Choroid plexus epithelial cell (primary cell): ENCODE measurements at places on chromosomes 3 and 15.

GRCh38 chr3:51390246-51391074 lies 625 bp upstream of the RBM15B start:
- no peak for DNase-seq

GRCh38 chr3:53846134-53846850 lies at the start of the genes CHDH and IL17RB:
Gene CHDH, minus strand, starts transcription at chr3:53846419. Its CDS starts 22,411 bp downstream, at chr3:53824008.
Gene IL17RB, plus strand, starts transcription at chr3:53846568. Its CDS starts 21 bp downstream, at chr3:53846589.
- DNase-seq: no peak

DNA sequence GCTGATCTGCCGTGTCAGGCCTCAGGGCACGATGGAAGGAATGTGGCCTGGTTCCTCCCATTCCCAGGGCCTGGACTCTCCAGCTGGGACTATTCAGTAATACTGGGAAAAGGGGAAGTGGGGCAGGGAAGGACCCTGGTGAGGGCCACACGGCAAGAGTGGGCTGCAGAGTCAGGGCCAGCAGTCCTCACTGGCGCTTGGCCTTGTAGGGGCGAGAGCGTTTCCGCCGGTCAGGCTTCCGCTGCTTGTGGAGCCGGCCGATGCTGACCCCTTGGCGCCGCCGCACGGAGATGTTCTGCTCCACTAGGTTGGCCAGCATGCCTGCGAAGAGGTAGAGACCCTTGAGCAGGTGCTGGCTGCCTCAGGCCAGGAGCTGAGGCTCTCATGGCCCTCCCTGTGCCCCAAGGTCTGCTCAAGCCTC lies 42.8 kb downstream of the SEMA3G start:
- DNase-seq: no peak

- DNase-seq: no peak
Observed at GRCh38 chr3:137079571-137079970, 121.8 kb downstream of the IL20RB start.

- DNase-seq: peak; percentile 73
Observed at GRCh38 chr3:118817748-118818165, 216.9 kb downstream of the IGSF11 start.

- DNase-seq: no peak
Observed at GRCh38 chr15:40934457-40934856, 5.3 kb downstream of the DLL4 start.

DNA sequence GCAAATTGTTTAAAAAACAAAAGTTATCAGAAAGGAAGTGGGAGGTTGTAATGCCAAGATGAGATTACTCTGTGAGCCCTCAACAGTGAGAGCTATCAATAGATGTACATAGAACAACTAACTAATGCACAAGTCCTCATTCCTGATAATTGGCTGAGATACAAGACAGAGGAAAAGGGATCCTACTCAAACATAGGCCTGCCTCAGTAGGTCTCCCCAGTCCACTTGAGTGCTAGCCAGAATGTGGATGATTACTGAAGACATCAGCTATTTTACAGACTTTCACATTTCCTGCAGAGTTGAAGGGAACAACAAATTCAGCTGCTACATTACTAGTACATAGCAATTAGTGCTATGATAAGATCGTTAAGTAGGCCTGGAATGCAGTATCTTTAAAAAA lies 981.9 kb downstream of the TUSC7 start:
- no peak for DNase-seq

- DNase-seq: peak; percentile 54
Observed at GRCh38 chr3:159189994-159190669, 388.3 kb downstream of the MFSD1 start.

DNA sequence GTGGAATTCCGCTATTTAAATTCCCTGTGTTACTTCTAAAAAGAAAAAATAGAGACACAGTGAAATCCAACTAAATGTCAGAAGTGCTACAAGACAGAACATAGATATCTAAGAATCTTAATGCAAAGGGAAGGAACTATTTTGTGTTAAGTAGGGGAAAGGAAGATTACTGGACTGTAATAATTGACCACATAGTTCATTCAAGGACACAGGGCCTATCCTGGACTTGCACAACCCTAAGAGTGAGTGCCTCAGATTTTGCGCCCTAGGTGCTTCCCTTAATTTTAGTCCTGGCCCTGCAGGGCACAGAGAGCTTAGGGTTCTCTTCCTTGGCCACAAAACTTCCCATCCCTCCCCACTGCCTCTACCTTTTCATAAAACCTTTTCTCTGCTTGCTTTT lies 3.5 kb upstream of the IL20RB start:
- DNase-seq: peak; percentile 38

DNA sequence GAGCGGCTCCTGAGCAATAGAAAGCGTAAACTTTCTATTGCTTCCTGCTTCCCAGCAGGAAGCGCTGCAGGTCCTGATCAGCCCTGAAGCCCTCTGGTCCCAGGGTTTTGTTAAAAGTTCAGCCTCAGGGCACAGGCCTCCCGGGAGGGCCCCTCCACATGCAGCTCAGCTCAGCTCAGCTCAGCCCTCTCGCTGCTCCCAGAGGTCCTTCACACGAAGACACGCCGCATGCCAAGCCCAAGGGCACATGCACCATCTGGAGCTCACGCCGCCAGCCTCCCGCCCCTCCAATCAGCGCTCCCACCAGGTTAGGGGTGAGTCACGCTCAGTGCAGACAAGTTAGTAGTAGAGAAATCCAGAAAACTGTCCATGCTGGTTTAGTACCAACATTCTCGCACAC lies 12.7 kb downstream of the TKT start:
- peak; percentile 88 for DNase-seq

DNA sequence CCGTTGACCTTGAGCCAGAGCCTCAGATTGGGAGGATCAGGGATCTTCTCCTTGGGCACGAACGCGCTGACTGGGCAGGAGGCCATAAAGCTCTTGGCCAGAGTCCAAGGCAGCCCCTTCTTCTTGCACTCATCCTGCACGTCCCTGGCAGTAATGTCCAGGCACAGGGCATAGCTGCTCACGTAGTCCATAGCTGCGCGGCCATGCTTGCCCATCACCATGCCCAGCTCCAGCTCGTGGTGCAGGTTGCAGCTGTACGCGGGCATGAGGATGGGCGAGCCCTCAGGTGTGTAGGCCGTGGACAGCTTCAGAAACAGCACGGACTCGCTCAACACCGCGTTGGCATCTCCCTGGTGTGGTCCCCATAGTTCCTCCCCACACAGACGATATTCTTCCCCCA lies 17.9 kb upstream of the RPLP1 start:
- DNase-seq: no peak

- no peak for DNase-seq
Observed at GRCh38 chr15:85704720-85705429, 89.8 kb downstream of the KLHL25 start.

GRCh38 chr3:41207355-41207754 lies 8.1 kb downstream of the CTNNB1 start:
- DNase-seq: no peak

DNA sequence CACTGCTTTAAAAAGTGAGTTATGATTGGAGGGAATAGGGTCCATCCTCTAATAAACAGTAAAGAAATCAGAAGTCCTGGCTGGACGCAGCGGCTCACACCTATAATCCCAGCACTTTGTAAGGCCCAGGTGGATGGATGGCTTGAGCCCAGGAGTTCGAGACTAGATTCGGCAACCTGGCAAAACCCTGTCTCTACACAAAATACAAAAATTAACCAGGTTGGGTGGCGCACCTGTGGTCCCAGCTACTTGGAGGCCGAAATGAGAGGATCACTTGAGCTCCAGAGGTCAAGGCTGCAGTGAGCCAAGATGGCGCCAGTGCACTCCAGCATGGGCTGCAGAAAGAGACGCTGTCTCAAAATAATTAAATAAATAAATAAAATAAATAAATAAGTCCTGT lies 171.2 kb downstream of the POTEB3 start:
- no peak for DNase-seq

DNA sequence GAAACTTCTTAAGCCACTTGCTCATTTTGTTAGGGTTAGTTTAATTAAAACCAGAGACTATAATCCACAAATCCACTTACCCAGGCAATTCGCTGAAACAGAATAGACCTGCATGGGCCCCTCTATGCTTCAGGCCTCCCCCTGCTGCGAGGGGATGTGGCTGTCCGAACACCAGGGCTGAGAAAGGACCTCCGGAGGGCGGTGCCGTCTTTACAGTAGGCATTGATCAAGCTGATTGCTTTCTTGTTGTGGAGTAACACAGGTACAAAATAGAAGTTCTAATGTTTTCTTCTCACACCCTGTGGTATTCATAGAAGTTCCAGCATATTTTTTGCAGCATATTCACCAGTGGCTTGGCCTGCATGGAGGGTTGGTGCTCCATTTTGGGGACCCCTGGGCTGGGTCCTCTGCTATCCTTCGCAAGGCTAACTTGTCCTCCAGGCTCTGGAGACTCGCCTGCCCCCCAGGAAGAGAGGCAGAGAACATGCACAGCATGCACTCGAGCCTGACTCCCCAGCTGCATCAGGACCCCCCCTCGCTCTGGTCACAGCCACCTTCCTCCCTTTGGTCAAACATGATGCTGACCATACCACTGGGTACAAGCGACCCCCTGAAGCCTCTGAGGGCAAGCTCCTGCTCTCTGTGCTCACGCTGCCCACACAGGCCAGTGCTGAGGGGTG lies 55.3 kb downstream of the TPRA1 start:
- DNase-seq: no peak

- no peak for DNase-seq
Observed at GRCh38 chr3:131048030-131048429, 21.4 kb downstream of the NEK11 start.

- no peak for DNase-seq
Observed at GRCh38 chr3:174094669-174095068, 697.1 kb downstream of the NLGN1 start.

DNA sequence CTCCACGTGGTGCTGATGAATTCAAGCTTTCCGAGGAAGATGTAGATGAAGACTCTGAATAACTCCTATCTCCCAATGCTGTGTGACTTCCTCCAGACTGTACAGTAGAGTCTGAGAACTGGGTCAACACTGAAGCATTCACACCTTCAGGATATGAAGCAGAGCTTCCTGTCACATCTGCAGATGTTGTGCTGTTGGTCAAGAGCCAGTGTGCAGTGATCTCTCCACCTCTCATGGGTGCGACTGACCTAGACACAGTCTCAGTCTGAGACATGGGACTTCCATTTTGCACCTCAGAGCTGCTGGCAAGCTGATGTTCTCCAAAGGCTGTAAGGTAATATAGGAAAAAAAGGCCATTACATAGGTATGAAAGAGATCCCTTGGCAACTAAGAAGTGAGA lies 36.5 kb downstream of the HEG1 start:
- no peak for DNase-seq

DNA sequence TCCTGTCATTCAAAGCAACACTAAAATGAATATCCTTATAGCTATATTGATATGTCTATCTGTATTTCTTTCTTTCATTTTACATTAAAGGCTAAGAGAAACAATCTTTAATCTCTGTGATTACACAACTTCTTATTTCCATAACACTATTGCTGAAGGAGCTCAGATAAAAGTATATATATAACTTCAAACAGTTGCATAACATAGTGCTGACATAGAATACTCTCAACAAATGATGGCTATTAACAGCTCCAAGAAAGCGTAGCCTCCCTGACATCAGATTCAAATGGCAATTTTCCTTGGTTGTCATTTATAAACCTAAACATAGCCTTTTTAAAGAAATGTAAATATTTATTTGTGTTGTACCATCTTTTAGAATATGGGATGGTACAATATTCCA lies 116.6 kb upstream of the PTPRG start:
- no peak for DNase-seq

- DNase-seq: peak; percentile 26
Observed at GRCh38 chr3:125236331-125236903, 23.9 kb upstream of the SLC12A8 start.

DNA sequence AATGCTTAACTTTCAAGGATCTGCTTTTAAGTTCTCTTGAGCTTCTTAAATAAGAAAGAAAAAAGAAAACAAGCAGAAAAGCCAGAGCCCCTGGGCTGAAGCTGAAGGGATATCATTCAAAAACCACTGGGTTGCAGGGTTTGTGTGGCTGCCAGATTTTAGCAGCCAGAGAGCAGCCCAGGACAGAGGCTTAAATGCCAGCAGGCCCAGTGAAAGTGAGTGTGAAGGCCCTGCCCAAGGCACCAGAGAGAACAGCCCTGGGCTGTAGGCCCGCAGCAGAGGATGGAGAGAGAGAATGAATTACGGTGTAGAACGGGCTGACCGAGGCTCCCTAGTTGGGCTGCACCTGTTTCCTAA lies 106.3 kb upstream of the BOC start:
- DNase-seq: no peak

GRCh38 chr3:10162185-10162584 lies 2.5 kb upstream of the IRAK2 start:
- DNase-seq: no peak

DNA sequence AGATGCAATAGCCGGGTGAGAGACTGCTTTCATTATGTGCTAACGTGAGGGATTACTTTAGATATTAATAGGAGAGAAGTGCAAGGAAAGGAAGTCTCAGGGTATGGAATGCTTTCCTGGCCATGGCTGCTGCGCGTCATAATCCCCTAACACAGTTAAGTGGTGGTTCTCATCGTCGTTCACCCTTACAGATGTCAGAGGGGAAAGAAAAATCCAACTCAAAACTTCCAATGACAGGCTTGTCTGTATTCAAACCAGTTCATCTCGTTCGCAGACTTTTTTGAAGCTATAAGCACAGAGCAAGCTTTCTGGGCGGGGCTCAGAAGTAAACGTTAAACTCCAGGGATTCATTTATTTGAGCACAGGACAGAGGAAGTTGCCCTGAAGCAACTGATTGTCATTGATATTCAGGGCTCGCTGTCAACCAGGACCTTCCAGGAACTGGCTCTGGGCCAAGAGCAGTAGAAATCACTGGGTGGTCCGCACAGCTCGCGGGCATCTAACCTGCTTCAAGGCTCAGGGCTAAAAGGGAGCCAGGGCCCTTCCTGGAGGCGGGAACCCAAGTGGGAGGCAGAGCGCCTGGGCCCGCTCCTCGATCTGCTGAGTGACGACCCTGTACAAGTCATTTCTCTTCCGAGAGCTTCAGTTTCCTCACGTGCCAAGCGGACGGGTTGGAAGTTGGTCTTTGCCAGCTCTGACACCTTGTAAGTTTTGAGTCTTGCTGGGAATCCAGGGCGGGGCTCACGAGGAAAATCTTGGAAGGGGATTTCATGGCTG lies 1.1 kb upstream of the LPP start:
- peak; percentile 51 for DNase-seq

- no peak for DNase-seq
Observed at GRCh38 chr15:32690941-32691688, 26.7 kb upstream of the GREM1 start.

- DNase-seq: peak; percentile 36
Observed at GRCh38 chr15:40439960-40440742, 602 bp upstream of the BAHD1 start.

GRCh38 chr15:71538181-71538580 lies 272.2 kb upstream of the NR2E3 start:
- DNase-seq: no peak
